T-cell (primary cell): ENCODE measurements at places on chromosomes 6 and 20. TPM values are rescaled to one million over a fixed set of nuclear protein-coding genes. Genes with fewer than 3 reads are reported as not detected.

The TXLNB gene
- 0.72 TPM for total RNA-seq

DNA sequence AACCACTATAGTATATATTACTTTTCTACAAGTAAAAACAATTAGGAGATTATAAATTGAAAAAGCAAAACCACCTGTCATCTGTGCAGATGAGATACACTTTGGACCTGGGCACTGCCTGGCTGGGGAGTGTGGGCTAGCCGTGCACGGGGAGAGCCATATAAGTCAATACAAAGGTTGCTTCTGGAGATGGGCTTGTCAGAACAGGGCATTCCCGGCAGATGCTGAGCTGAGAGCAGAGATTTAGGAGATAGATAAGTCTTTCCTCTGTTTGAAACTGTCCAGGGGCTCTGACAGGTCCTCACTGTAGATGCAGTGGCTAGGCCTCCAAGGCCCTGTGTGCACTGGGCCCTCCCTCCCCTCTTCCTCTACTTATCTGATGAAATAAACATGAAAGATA is 34.5 kb downstream of the CD164 start:
- DNase-seq = no peak

GRCh38 chr6:144305985-144306384 is 20.9 kb downstream of the UTRN start:
- DNase-seq = peak; percentile 16

DNA sequence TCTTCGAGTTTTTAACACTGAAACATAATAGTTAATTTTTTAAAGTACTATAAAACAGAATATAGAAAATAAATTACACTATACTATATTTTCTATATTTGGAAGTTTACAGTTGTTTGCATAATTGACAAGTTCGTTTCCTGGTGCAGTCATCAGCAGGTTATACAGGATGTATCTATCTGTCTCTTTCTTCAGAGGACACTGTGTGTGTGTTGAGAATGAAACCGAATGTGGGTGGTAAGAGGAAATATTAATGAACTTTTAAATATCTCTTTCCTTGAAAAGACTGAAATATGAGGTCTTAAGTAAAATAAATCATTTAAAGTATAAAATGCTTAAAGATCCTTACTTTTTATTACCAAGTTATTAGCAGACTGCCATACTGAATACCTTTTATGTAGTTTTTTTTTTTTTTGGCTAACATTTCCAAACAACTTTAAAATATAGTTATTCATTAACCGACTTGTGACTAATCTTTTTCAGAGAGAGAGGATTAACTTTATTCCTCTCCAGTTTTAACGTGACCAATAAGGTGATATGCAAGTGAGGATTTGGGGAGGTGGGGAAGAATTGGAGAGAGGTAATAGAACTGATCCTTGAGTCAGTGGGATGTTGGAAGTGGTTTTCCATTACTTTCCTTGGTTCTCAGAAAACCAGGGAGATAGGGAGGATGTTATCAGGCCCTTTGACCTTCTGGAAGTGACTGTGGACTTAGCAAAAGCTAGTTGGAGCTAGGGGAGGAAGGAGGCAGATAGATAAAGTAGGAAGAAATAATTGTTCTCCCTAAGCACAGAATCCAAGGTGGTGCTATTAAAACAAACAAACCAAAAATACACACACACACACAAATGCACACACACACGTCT is 380.0 kb upstream of the FLRT3 start:
- DNase-seq = no peak

- no peak for DNase-seq
Observed at GRCh38 chr6:142374965-142375733, 73.3 kb downstream of the ADGRG6 start.

DNA sequence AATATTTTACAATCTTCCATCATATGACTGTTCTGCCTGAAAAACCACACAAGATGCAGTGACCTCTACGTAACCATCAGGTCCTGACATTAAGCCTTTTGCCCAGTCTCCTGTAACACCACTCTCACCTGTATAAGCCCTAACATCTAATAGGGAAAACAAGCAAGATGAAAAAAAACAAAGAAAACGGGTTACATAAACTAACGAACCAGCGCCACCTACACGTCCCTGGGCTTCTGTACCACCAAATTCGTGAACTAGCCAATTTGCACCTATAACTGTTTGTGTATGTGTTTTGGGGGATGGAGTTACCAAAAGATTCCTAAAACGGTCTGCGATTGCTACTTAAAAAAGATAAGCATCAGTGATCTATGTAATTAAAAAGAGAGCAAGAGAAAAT is 70.2 kb downstream of the BLOC1S5 start:
- no peak for DNase-seq

- no peak for DNase-seq
Observed at GRCh38 chr6:163983679-163984078, 569.2 kb downstream of the QKI start.
